RWPE1 (cell line): ENCODE measurements at places on chromosomes 6 and 20.
A peak's percentile ranks its signal among the peaks of the same experiment; 100 is the strongest.

DNA sequence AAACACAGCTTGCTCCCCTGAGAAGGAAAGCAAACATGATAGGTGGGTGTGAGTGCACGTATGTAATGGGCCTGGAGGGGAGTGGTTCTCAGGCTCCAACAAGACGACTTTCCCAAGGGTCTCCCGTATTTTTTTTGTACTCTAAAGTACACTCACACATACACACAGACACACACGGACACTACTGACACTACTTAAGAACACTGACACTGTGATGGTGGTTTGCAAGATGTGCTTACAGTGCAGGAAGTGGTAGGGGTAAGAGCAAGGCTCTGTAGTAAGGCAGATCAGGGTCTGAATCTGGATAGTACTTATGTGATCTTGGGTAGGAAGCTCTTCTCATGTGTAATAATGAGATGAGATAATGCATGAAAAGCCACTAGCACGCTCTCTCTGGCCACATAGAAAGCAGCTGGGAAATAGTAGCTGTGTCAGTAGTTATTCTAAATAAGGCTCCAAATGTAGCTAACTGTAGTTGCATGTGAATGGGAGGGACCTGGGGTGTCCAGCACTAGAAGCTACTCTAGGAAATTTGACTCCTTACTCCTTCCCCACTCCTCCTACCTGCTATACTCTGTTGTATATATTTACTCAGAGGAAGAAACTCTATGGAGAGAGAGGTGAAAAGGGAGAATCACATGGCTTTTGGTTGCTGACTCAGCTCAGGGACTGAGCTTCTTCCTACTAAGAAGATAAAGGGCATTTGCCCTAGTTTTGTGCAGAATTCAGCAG, 8.4 kb upstream of the ZBTB24 start:
- no peak for DNase-seq

GRCh38 chr6:121309768-121310469, 24.4 kb downstream of the TBC1D32 start:
- peak; percentile 27 for DNase-seq

DNA sequence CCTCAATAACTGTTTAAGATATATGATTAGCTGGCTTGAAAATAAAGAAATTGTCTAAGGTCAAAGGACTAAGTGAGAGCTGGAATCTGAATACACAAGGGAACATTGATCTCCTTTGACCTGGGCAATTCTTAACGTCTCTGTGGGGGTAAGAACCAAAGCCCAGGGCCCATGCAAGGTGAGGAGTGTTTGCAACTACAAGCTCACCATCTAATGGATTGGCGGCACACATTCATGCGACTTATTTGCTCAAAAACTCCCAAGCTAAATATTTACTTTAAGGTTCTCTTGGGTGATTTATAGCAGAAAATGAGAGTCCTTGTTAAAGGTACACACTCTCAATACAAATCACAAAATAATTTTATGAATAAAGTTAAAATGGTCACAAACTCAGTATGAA, 392.0 kb upstream of the FLRT3 start:
- DNase-seq, result no peak

- no peak for DNase-seq
Measured at GRCh38 chr6:128131036-128131435, 230.2 kb upstream of the THEMIS start.

- DNase-seq, result no peak
Measured at GRCh38 chr6:164208371-164208770, 793.9 kb downstream of the QKI start.

GRCh38 chr20:51327251-51327841, 215.2 kb downstream of the NFATC2 start:
- no peak for DNase-seq

GRCh38 chr6:109503327-109504224, 20.6 kb upstream of the ZBTB24 start:
- DNase-seq, result no peak

GRCh38 chr6:6474170-6474920, 114.2 kb upstream of the LY86 start:
- DNase-seq, result no peak

DNA sequence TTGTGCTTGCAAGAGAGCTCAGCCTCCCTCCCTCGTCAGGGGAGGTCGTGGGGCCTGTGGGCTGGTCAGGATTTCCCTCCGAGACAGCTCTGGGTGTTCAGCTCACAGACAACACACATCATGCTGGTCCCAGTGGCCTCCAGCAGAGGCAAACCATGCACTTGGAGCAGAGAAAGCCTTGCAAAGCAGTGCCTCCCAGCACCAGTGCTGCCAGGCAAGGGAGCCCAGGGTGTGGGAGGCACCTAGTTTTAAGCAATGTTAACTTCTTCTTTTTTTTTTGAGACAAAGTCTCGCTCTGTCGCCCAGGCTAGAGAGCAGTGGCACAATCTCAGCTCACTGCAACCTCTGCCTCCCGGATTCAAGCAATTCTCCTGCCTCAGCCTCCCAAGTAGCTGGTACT, 34.0 kb upstream of the INSM1 start:
- no peak for DNase-seq

DNA sequence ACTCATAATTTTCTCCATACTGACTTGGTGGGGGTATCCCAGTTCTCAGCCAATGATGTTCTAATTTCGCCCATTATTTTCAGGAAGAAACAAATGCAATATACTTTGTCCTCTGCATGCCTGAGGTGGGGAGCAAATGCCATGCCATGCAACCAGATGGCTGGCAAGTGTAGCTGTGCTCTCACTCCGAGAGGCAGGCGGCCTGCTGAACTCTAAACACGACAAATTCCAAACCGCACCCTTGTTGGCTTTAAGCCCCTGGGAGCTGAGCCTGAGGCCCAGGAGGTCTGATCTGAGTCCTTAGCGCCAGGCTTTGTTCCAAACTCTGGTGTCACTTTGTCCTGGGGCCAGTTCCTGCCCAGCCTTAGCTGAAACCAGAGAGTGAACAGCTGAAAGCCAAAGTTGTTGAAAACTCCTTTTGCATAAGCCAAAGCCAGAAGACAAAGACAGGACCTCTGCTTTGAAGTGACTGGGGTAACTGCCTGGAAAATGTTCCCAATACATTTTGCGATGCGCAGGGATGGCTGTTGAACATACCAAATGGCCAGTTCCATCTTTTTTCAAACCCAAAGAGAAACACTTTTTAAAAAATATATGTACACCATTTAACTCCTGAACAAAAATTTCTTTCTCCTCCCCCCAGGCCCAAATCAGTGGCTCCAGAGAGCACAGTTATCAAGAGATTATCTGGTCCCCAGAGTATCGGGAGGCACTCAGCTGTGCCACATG, 46.2 kb downstream of the TTI1 start:
- no peak for DNase-seq

- no peak for DNase-seq
Measured at GRCh38 chr6:155509743-155510475, 54.3 kb upstream of the NOX3 start.

DNA sequence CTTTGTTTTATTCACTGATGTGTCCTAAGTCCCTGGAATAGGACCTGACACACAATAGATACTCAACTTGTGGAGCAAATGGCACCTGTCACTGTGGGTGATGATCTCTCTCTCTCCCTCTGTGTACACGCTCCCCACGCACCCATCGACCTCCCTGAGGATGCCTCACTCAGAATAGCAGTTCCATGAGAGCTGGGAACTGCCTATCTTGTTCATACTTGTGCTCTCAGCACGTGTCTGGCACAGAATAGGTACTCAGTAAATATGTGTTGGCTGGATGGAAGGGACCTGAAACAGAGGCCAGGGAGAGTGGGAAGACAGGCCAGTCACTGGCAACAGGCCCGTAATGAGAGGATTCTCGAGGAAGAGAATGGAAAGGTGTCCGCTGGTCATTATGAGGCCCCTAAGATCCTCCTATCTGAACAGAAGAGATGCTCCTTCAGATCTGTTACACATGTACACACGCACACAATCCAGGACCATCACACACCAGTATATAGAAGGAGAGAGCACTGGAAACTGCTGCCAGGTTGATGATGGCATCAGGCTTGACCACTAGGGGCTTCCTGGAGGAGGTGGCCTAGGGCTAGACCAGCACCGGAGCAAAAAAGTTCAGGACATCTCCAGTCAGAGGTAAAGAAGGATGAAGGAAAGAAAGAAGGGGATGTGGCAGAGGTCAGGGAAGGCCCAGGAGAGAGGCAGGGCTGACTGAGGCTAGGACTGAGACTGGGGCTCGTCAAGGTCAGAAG, 30.9 kb downstream of the VEGFA start:
- no peak for DNase-seq

- peak; percentile 78 for DNase-seq
Measured at GRCh38 chr6:43481075-43481474, 3.7 kb downstream of the TJAP1 start.

DNA sequence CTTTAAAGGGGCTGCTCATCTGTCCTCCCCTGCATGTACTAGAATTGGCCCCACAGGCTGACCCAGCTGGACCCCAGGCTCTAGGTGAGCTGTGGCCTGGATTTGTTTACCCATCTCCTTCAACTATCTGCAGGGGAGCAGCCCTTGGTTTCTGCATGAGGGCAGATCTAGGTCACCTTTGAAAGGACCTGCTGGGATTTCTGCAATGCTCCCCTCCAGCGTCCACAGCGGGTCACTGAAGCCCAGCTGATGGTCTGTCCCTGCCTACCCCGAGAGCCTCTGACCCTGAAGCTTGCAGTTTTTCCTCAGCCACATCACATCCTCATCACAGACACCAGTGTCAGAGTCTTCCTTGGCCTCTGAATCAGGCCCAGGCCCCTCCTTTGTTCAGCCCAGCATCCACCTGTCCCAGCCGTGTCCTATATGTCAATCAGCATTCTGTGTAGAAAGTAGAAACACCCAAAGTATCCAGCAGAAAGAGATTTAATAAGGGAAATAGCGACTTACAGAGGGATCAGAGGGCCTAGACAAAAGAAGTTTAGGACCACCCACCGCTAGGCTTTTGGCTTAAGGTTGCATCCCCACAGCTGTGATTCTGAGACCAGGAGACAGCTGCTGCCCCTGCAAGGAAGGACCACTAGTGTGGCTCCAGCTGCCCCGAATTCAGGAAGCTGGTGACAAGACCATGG, 243.1 kb downstream of the LRFN2 start:
- no peak for DNase-seq

- no peak for DNase-seq
Measured at GRCh38 chr6:138778331-138778730, 4.8 kb downstream of the CCDC28A start.

DNA sequence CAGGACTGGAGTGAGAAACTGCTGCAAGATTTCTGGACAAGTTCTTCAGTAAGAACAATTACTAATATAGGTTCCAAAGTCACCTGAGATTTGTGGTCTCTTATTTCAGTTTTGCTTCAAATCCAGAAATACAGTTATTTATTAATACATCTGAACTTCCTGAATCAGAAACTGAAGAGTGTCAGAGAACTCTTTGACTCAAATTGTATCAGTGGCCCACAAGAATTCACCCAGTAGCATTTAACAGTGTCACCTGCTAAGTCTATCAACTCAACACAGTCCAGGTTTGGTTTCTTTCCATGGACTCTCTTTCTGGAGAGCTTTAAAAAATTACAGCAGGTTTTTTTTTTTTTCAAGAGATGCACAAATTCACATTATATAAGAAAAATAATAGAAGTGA, 18.8 kb upstream of the NHSL1 start:
- no peak for DNase-seq

GRCh38 chr6:163536770-163537169, 122.3 kb downstream of the QKI start:
- no peak for DNase-seq

DNA sequence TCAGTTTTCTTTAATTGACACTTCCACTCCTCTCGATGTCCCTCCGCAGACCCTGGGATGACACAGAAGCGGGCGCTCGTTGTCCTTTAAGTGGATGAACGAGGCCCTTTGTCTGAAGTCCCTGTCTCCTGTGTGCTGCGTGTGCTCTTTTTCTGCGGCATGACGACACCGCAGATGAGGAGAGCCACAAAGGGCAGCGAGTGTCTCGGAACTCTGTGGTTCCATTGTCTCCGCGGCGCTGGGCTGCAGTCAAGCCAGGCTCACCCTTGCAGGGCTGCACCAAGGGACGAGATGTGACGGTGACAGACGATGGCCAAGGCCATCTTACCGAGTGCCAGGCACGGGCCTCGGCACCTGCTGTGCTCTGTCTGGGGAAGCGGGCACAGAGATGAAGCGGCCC, 10.6 kb downstream of the PRR18 start:
- no peak for DNase-seq

GRCh38 chr6:116392132-116393013, 21.6 kb downstream of the DSE start:
- no peak for DNase-seq

GRCh38 chr6:33700391-33701050, 11.0 kb downstream of the UQCC2 start:
- DNase-seq, result no peak

DNA sequence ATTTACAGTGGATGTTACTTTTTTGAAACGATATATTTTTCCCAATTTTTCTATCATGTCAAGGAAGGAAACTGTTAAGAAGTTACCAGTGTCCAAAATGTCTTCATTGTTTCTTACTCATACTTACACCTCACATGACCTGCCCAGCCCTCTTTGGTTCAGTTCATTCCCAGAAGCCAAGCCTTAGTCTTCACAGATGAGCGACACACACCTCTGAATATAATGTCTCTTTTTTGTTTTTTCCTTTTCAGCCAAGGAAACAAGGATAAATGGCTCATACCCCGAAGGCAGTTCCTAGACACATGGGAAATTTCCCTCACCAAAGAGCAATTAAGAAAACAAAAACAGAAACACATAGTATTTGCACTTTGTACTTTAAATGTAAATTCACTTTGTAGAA, 225.2 kb downstream of the SMOC2 start:
- peak; percentile 60 for DNase-seq

DNA sequence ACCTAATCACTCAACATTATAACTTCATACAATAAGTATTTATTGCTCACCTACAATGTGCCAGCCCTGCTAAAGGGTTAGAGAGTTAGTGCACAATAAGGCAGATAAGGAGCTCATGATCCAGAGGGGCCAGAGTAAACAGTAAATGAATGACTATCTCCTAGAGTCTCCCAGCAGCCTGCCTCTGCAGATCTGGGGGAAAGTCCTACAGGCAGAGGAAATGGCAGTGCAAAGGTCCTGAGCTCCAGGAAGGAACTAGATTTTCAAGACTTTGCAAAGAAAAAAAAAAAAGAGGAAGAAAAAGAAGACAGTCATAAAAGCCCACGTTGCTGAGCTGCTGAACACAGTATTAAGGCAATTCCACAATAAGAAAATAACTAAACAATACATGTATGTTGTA, 160.1 kb downstream of the SIM1 start:
- DNase-seq, result no peak

DNA sequence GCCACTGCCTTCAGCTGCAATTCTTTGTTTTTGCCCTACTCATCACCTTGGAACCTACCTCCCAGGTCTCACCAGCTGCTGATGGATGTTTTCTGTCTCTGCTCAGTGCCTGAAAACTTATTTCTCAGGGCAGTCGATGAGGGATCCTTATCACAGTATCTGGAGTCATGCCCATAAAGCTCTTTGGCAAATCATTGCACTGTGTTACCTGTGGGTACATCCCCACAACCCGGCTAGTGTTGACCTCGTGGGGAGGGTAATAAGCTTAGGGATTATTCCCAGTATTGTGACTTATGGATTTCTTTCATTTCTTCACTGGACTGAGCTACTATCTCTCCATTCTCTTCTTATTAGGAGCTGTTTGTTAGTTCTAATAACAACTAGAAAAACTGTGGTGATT, 91.7 kb downstream of the ELOVL5 start:
- no peak for DNase-seq
